PC-3 (cell line): ENCODE measurements at places on chromosomes 2 and 18. TPM values are rescaled to one million over a fixed set of nuclear protein-coding genes. Genes with fewer than 3 reads are reported as not detected.
A peak's percentile ranks its signal among the peaks of the same experiment; 100 is the strongest.

DNA sequence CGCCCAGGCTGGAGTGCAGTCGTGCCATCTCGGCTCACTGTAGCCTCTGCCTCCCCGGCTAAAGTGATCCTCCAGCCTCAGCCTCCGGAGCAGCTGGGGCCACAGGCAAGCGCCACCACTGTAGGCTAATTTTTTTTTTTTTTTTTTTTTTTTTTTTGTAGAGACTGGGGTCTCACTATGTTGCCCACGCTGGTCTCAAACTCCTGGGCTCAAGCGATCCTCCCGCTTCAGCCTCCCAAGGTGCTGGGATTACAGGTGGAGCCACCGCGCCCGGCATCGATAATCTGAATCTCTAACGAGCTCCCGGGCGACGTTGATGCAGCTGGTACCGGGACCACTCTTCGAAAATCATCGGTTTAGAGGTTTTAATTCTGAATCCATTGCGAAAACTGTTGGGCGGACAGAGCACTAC lies 520 bp upstream of the CYP20A1 start:
- H3K4me1 ChIP-seq, result peaks cover 16% of the 10 kb centered on the region
- no peak for DNase-seq
- H3K27ac ChIP-seq, result peak overlapping the region; percentile 88
- H3K36me3 ChIP-seq, result no peaks in the 10 kb centered on the region
- H3K4me3 ChIP-seq, result peak overlapping the region; percentile 95

DNA sequence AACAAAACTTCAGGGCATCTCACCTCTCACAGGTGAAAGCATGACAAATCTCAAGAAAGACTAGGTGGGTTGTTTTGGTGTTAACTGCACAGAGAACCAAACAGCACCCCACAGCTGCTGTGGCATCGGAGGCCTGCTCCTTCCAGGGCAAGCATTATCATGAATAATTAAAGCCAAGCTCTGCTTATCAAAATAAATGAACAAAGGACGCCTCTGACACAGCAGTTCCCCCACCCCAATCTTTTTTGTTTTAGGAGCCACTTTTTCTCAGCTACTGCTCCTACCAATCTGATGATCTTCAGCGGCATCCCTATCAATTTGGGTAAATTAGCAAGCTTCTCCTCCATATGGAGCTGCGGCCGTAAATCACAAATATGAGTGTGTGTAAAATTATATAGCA lies 58.6 kb downstream of the KLF7 start:
- no peak overlapping the region for H3K27ac ChIP-seq
- no peaks in the 10 kb centered on the region for H3K4me1 ChIP-seq
- H3K36me3 ChIP-seq, result 0 out of 2 replicates have a peak, but pooled peaks cover 6% of the 10 kb centered on the region
- H3K27me3 ChIP-seq, result no peaks in the 10 kb centered on the region
- no peak for DNase-seq

The CYP27C1 gene
- 0.36 and 1.2 TPM in 2 replicates for total RNA-seq

- DNase-seq, result no peak
- no peaks in the 10 kb centered on the region for H3K4me1 ChIP-seq
- H3K36me3 ChIP-seq, result no peaks in the 10 kb centered on the region
These were observed 29.4 kb upstream of the REEP1 start for GRCh38 chr2:86366651-86367498.

The CXCR1 gene
- total RNA-seq, result not detected in 2 replicates

The FLACC1 gene
- 0.26 and 5.9 TPM in 2 replicates for total RNA-seq

DNA sequence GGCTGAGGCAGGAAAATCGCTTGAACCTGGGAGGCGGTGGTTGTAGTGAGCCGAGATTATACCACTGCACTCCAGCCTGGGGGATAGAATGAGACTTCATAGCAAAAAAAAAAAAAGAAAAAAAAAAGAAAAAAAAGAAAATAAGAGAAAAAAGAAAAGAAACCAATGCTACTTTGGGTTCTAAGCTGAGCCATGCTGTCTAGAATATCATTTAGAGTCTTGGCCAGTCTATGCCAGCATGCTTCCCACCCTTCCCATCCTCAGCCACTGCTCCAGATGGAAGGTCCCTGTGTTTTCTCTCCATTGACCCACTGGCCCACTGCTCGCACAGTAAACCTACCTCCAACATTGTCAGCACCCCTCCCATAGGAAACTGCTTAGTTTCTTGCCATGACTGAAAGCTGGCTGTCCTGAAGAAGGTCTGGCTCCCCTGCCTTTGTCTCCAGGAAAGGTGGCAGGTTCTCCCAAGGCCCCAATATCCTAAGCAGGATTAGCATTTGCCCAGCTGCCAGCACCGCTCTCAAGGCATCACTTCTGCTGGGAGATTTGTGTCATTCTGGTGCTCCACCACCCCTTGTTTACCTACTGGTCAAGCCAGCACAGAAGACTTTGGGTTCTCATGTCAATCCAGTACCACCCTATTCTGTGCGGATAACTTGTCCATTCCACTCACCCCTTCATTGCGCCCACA lies 47.3 kb upstream of the PAPOLG start:
- no peak overlapping the region for H3K27ac ChIP-seq
- no peaks in the 10 kb centered on the region for H3K4me1 ChIP-seq
- H3K27me3 ChIP-seq, result no peaks in the 10 kb centered on the region
- H3K4me3 ChIP-seq, result no peak overlapping the region

The GCG gene
- not detected in 2 replicates for total RNA-seq

GRCh38 chr2:151097895-151098294 lies 163.8 kb downstream of the RBM43 start:
- no peaks in the 10 kb centered on the region for H3K36me3 ChIP-seq
- no peaks in the 10 kb centered on the region for H3K27me3 ChIP-seq
- H3K27ac ChIP-seq, result no peak overlapping the region
- no peak for DNase-seq

GRCh38 chr2:102186791-102187495 lies at the start of gene IL1RL2:
Gene IL1RL2 (plus strand): TSS chr2:102187023. CDS start chr2:102187868, 845 bp downstream.
- no peaks in the 10 kb centered on the region for H3K36me3 ChIP-seq
- no peaks in the 10 kb centered on the region for H3K4me1 ChIP-seq
- no peak for DNase-seq
- H3K4me3 ChIP-seq, result no peak within 1 kb of the TSS

The PSMA8 gene
- not detected in 2 replicates for total RNA-seq

- H3K36me3 ChIP-seq, result no peaks in the 10 kb centered on the region
- H3K4me3 ChIP-seq, result no peak overlapping the region
- DNase-seq, result peak; percentile 21
These were observed 1391.3 kb downstream of the DSC3 start for GRCh38 chr18:29651122-29651680.
